CD4-positive, alpha-beta T cell treated with Interleukin-6 at 100 ng/mL for 8 hours (primary cell): ENCODE measurements at places on chromosomes 4 and X.
A peak's percentile ranks its signal among the peaks of the same experiment; 100 is the strongest.

DNA sequence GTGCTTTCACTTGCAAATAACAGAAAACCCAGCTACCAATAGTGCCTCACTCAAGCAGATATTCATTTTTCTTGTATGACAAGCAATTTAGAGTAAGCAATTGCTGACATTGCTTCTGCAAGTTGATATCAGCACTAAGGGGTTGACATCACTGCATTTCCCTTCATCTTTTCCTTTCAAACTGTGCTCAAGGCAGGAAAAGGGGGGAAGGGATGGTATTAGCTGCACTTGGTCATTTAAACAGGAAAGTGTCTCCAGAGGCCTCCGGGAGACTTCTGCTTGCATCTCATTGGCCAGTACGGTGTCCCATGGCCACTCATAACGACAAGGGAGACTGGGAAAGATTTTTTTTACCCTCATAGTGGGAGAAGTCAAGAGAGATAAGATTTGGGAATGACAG is 65.5 kb upstream of the FGG start:
- no peak for DNase-seq

- DNase-seq, result no peak
These were observed 418.9 kb upstream of the CPEB2 start for GRCh38 chr4:14583331-14583730.

DNA sequence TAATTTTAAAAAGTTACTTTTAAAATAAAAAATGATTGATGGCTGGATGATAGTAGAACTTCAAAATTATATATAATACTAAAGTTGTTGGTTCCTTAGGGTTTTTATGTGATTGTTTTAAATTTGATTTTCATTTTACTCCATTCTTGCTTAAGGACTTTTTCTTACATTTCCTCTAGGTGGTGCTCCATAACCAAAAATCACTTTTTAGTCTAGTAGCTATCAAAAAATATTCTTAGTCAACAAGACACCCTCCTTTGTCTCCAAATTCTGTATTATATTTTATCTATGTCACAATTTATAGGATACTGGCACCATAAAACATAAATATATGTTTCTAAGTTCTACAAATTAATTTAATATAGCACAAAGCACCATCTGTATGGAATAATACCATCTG is 67.2 kb upstream of the BRWD3 start:
- no peak for DNase-seq

- DNase-seq, result no peak
These were observed 38.1 kb upstream of the ATXN3L start for GRCh38 chrX:13357925-13358324.

DNA sequence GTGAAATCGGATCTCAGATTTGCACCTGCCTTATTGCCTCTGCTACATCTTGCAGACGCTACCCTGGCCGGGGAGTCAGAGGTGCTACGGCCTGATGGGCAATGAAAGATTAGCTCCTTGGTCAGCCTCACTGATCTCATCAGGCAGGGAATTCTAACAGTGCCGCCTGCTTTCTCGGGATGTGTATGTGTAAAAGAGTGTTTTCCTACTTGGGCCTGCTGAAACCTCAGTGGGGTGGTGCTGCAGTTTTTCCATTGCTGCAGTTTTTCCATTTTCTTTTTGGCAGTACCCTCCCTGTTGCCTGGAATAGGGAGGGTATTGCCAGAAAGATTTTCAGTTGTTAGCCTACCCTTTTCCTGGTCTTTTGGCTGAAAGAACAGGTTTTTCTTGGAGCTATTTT is 117.5 kb downstream of the CDKL5 start:
- DNase-seq, result no peak

DNA sequence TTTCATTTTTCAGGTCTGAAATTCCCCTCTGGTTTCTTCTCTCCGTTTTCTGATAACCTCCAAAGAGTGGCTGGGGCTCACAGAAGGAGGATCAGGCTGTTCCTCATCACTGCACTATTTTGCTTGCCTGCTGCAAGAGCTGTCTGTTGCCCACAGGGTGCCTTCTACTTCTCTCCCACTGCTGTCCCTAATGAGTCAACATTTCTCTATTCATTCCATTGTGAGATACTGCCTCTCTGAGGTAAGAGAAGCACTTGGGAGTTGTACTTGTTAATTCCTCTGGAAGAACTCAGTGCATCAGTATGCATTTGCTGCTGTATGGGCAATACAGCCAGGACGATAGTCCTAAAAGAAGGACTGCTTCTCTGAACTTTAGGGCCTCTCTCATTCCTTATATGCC is 34.8 kb downstream of the CT47B1 start:
- no peak for DNase-seq

DNA sequence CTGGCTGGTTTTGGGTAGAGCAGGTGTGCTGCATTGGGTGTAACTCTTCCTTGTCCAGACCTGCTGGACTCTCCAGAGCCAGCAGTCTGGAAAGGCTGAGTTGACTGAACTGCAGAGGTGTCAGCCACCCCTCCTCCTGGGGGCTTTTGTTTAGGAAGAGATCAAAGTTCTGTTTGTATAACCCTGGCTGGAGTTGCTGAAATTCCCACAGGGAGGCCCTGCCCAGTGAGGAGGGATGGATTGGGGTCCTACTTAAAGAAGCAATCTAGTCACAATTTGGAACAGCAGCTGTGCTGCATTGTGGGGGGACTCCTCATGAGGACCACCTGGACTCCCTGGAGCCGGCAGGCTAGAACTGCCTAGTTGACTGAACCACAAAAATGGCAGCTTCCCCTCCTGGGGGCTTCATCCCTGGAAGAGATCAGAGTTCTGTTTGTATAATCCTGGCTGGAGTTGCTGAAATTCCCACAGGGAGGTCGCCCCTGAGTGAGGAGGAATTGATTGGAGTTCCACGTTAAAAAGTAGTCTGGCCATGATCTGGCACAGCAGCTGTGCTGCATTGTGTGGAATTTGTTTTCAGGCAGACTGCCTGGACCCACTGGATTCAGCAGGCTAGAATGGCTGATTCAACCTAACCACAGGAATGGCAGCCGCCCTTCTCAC is 264.9 kb upstream of the ZC4H2 start:
- DNase-seq, result no peak

DNA sequence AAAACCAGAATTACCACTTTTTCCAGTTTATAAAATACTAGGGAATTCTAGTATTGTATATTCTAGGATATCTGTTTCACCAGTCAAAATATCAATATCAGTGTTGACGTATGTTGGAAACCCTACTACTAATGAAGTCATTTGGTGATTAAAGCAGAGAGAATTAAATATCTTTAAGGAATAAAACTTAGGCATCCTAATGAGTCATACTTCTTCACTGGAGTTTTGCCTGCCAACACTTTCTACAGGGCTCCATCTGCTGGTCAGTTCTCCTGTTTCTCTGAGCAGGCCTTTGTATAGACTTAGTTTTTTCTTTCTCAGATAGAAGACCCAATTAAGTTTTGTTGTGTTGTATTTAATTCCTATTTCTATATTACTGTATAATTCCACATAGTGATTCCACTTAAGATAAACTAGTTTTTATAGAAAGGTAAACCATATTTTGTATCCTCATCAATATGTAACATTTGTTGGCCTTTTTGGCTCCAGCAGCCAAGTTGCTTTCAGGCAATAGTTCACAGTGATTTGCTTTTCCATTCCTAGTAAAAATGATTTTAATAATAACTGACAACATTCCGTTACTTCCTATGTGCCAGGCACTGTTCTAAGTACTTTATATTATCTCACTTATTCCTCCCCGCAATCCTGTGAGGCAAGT is 3.5 kb downstream of the AP1AR start:
- DNase-seq, result peak; percentile 59

GRCh38 chrX:154719132-154719675 is 31.7 kb downstream of the GAB3 start:
- peak; percentile 63 for DNase-seq

DNA sequence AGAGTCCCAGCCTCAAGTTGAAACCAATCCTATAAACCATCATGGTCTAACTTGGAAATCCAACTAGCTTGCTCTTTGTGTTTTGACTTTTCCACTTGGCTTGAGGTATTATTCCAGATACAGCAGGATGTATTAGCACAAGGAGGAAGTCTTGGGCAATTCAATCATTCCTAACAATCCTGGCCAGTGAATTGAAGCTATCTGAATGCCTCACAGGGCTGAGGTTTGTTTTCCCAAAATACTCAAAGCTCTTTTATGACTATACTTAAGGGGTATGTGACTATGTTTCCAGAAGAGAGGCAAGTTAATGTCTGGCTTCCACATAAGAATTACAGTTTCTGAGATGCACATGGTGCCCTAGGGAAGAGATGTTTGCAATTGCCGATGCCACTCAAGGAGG is 66.8 kb upstream of the SH3RF1 start:
- no peak for DNase-seq

DNA sequence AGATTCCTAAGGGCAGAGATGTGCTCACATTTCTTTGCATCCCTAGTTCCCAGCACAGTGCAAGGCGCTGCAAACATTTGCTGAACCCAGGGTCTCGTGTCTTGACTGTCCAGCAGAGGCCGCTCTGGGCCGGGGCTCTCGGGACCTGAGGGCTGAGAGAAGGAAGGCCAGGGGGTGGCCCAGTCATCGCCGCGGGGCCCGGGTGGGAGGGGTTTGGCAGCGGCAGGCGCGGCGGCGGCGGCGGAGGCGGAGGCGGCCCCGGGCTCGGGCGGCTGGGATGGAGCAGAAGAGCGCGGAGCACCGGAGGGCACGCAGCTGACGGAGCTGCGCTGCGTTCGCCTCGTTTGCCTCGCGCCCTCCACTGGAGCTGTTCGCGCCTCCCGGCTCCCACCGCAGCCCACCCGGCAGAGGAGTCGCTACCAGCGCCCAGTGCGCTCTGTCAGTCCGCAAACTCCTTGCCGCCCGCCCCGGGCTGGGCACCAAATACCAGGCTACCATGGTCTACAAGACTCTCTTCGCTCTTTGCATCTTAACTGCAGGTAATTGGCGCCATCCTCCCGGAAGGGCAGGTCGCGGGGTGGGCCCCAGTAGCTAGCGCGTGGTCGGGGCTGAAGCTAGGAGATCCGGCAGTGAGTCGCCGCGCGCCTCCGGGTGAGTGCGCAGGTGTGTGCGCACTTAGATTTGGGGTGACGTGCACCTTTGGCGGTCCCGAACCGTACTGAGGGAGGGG is at the start of gene PARM1:
Gene PARM1 (plus strand): TSS at position 285 of the 730 bp plus-strand sequence. CDS start 212 bp downstream, at position 497.
- DNase-seq, result no peak

DNA sequence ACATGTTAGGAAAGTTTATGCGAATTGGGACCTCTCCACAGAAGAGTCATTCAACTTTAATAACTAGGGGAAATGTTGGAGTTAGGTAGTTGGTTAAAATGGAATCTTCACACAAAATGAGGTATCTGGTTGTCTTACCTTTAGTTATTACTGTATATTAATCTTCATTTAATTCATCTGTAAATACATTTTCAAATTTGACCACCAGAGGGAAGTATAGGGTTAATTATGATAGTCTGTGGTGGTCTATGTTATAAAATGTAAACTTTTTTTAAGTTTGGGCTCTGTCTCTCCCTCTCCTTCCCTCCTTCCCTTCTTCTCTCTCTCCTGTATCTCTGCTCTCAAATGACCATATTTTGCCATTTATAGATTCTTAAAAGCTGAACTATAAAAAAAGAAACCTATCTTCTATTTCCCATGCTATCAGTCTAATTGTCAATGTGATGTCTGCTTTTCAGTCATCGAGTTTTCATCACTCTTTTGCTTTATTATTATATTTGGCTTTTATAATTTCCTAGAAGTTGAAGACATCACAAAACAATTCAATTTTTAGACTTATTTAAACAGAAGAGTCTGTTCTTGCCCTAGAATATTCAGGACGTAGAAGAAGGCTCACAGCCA is 49.8 kb downstream of the TMEM144 start:
- no peak for DNase-seq

DNA sequence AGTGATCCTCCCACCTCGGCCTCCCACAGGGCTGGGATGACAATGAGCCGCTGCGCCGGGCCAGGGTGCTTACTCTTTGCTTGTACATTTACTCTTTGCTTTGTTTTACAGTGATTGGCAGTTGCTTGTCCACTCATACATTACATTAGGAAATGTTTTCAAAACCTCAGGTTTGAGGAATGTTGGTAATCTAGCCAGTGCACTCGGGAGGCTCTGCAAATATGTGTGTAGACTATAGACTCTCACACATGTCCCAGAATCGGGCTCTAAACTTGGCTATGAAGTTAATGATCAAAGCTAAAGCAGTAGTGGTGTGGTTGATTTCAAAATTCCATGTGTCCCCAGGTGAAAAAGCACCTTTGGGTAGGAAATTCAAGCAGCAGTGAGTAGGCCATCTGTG is 20.5 kb downstream of the TRMT44 start:
- DNase-seq, result no peak

DNA sequence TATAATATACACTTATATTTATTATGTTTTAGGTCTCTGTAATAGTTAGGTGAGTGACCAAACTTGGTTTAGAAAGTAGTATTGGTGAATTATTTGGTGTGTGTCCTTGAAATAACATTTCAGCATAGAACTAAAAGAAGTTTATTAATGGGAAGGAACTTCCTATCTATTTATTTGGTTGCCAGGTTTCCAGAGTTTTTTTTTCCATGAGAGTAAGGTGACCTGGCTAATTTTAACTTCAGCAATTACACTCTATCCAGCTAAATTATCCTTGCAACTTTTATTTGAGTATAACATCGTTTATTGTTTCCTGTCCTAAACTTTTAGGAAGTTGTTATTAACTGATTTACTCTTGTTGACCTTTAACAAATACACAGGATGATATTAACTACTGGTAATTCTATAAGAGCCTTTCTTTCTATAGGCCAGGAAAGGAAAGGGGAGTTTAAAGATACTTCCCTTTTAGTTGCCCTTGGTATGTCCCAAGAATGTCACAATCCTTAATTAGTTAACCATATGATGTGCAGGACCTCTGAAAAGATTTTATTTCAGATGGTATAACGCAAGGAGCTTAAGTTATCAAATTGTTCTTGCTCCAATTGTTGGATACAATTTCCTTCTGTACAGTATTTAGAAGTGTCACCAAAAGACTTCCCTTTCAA is 18.9 kb downstream of the PRDM8 start:
- DNase-seq, result no peak

GRCh38 chr4:78298618-78299017 is 241.5 kb downstream of the FRAS1 start:
- DNase-seq, result no peak

GRCh38 chr4:105179539-105180401 is 33.1 kb downstream of the TET2 start:
- DNase-seq, result no peak

GRCh38 chrX:118948270-118948669 is 26.1 kb upstream of the LONRF3 start:
- DNase-seq, result no peak

GRCh38 chrX:6225911-6226595 is 2.6 kb downstream of the NLGN4X start:
- DNase-seq, result no peak
